ENCODE measurements at places on chromosomes 3 and 15. TPM values are rescaled to one million over a fixed set of nuclear protein-coding genes. Genes with fewer than 3 reads are reported as not detected.

NOX5 gene
- not detected for total RNA-seq

TMOD2 gene
- total RNA-seq: 0.08 TPM

FAM43A gene
- total RNA-seq: 0.57 TPM

MME gene
- 0.03 TPM for total RNA-seq

PROS1 gene
- 10.0 TPM for total RNA-seq

FMN1 gene
- total RNA-seq: 11.5 TPM

GOLGA6L9 gene
- 2.9 TPM for total RNA-seq

PYGO1 gene
- total RNA-seq: not detected

CSPG4 gene
- 8.9 TPM for total RNA-seq

DNA sequence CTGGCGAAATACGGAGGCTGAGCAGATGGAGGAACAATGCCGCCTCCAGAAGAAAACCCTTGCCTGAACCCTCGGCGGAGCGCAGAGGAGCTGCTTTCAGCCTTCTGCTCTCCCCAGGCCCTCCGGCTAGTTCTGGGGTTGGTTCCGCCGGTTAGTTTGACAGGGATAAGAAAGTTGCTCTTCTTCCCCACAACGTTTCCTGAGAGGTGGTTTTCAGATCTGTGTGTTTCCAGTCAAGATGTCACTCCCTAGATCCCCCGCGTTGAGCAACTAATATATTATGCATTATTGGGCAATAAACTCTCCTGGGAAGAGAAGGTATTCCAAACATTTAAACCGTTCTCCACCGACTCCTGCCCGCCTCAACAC lies 551 bp downstream of the NLGN1 start:
- no peak for DNase-seq

GRCh38 chr3:151440940-151441339 lies 19.9 kb downstream of the IGSF10 start:
- DNase-seq: no peak

DNA sequence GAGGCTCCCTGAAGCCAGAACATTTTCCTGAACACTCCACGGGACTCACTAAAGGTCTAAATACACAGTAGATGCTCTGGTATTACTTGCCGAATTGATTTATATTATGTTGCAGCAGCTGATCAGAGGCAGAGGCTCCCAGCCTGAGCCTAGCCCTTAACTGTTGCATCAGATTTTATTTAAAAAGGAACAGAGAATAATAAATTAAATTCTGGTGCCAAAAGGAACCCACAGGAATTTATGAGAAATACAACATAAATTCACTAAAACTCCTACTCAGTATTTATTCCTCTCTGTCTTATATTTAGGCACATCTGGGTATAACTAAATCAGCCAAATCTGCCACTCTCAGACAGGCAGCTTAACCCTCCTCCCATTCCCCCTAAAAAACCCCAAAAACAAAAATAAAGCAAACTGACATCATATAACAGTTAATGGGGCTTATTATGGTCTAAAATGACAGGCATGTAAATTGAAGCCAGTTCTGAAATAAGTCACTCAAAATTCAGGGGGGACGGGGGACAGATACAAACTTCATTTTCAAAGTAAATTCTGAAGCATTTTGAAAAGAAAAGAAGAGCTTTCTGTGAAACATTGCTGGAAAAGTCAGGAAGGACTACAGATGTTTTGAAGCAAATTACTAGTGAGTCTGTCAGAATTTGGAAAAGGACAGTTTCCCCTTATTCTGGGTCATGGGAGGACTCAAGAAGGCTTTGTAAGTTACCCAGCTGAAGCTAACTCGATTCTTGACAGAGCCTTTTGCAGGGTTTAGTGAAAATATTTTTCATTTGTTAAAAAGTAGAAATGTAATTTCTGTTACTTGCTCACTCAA lies 53.8 kb upstream of the CORO2B start:
- DNase-seq: no peak

- DNase-seq: no peak
Observed at GRCh38 chr3:46380471-46381221, 9.9 kb downstream of the CCR5 start.

- DNase-seq: no peak
Observed at GRCh38 chr15:87764461-87765240, 491.9 kb downstream of the NTRK3 start.

- no peak for DNase-seq
Observed at GRCh38 chr3:186305286-186305685, 56.7 kb downstream of the DGKG start.

GRCh38 chr3:16359331-16359730 lies 94.3 kb downstream of the OXNAD1 start:
- no peak for DNase-seq

GRCh38 chr15:79505956-79506355 lies 73.8 kb downstream of the MINAR1 start:
- no peak for DNase-seq

DNA sequence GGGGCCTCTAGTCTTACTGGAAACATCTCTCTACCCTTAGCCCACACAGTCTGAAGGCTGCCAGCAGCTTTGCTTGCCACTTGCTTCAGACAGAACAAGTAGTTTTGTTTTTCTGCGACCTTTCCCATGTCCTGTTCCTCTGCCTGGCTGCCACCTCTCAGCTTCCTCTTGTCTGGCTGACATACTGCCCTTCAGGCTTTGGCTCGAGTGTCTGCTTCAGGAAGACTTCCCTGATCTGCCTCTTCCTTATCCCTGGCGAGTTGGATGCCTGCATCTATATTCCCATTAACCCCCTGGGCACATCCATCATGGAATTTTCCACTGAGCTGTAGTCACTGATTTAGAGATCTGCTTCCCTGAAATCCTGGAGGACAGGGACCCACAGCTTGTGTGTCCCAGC lies 25.1 kb upstream of the CPNE9 start:
- DNase-seq: no peak

DNA sequence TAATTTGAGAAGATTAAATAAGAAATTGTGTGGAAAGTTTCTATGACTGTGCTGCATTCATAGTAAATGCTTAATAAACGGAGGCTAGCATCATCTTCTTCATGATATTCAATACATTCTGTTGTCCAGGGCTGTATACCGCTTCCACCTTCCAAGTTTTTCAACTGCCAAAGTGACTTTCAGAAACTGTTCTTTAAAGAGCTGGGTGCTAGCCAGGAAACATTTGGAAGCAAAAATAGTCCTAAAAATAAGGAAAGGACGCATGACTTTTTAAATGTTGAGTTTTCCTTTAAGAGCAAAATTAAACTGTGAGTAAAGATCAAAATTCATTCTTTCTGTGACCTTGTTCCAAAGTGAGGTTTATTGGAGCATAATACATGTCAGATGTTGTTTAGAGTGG lies 9.4 kb upstream of the ERC2 start:
- DNase-seq: no peak

DNA sequence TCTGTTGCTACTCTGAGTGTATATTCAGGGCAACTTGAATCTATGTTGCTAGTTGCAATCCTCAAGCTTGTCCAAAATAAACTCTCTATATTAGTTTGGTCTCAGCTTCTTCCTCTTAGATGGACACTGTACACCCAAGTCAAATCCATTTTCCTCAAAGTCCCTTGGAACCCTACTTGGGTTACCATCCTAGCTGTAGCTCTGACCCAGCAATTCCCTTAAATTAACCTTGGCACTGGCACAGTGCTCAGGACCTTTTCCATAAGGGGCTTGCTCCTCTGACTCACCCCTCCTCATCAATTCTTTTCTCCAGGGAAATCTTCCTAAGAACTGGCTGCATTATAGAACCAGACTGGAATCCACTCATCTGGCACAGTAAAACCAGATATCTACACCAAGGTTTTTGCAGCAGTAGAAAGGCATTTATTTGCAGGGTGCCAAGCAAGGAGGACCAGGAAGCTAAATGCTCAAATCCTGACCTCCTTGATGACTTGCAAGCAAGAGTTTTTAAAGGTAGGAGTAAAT lies 44.9 kb upstream of the B3GALNT1 start:
- peak; percentile 15 for DNase-seq

- no peak for DNase-seq
Observed at GRCh38 chr3:28207000-28207733, 34.3 kb upstream of the CMC1 start.

- no peak for DNase-seq
Observed at GRCh38 chr3:145936971-145937370, 224.0 kb downstream of the PLOD2 start.

GRCh38 chr3:158679547-158680000 lies 7.1 kb upstream of the LXN start:
- no peak for DNase-seq

Data from HT-29 (cell line).